ENCODE measurements at places on chromosomes 4 and X. TPM values are rescaled to one million over a fixed set of nuclear protein-coding genes. Genes with fewer than 3 reads are reported as not detected.

The TEX13D gene
- total RNA-seq: not detected

The CFAP47 gene
- not detected for total RNA-seq

The USP26 gene
- total RNA-seq: not detected

The ITIH6 gene
- total RNA-seq: not detected

The OCRL gene
- total RNA-seq: 27.9 TPM

GRCh38 chrX:110914281-110914680 is 118.7 kb upstream of the CHRDL1 start:
- no peaks in the 10 kb centered on the region for H3K4me1 ChIP-seq
- H3K36me3 ChIP-seq: no peaks in the 10 kb centered on the region
- H3K4me3 ChIP-seq: no peak overlapping the region
- DNase-seq: no peak
- no peaks in the 10 kb centered on the region for H3K27me3 ChIP-seq

DNA sequence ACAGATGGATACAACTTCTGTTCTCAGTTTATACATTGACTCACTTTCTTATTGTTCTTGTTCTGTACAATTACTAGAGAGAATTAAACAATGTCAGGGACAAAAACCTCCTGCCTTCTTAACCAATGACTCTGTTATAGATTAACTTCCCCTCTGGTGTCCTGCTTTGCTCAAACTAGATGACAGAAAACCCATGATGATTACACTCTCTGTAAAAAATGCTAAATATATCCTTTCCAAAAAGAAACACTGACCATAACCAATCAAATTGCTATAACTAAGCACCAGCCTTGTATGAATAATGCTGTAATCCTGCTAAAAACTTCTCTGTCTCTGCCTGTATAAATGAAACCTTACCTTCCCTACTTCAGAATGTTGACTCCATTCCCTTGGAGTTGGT is 29.8 kb upstream of the IL13RA2 start:
- H3K27me3 ChIP-seq: no peaks in the 10 kb centered on the region
- H3K27ac ChIP-seq: no peak overlapping the region
- H3K36me3 ChIP-seq: no peaks in the 10 kb centered on the region
- H3K4me1 ChIP-seq: no peaks in the 10 kb centered on the region
- DNase-seq: no peak

DNA sequence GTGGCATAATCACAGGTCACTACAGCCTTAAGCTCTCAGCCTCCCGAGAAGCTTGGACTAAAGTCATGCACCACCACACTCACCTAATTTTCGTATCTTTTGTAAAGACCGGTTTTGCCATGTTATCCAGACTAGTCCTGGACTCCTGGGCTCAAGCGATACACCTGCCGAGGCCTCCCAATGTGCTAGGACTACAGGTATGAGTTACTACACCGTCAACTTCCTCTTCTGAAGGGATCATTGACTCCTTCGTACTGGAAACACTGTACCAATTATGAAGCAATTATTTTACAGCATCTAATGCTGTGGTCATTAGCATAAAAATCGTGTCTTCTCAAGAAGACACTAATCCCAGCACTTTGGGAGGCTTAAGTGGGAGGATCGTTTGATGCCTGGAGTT is 35.2 kb downstream of the PDS5A start:
- H3K27me3 ChIP-seq: no peaks in the 10 kb centered on the region
- no peak overlapping the region for H3K27ac ChIP-seq
- no peaks in the 10 kb centered on the region for H3K36me3 ChIP-seq
- H3K4me1 ChIP-seq: peaks cover 19% of the 10 kb centered on the region

GRCh38 chrX:96002431-96002830 is 682.2 kb upstream of the DIAPH2 start:
- no peaks in the 10 kb centered on the region for H3K27me3 ChIP-seq
- no peaks in the 10 kb centered on the region for H3K36me3 ChIP-seq
- DNase-seq: no peak
- no peak overlapping the region for H3K27ac ChIP-seq
- no peaks in the 10 kb centered on the region for H3K4me1 ChIP-seq
- H3K4me3 ChIP-seq: no peak overlapping the region

- H3K36me3 ChIP-seq: no peaks in the 10 kb centered on the region
- peaks cover 22% of the 10 kb centered on the region for H3K4me1 ChIP-seq
- no peaks in the 10 kb centered on the region for H3K27me3 ChIP-seq
- H3K4me3 ChIP-seq: no peak overlapping the region
- no peak for DNase-seq
Measured at GRCh38 chr4:101008503-101008902, 338.8 kb downstream of the PPP3CA start.

DNA sequence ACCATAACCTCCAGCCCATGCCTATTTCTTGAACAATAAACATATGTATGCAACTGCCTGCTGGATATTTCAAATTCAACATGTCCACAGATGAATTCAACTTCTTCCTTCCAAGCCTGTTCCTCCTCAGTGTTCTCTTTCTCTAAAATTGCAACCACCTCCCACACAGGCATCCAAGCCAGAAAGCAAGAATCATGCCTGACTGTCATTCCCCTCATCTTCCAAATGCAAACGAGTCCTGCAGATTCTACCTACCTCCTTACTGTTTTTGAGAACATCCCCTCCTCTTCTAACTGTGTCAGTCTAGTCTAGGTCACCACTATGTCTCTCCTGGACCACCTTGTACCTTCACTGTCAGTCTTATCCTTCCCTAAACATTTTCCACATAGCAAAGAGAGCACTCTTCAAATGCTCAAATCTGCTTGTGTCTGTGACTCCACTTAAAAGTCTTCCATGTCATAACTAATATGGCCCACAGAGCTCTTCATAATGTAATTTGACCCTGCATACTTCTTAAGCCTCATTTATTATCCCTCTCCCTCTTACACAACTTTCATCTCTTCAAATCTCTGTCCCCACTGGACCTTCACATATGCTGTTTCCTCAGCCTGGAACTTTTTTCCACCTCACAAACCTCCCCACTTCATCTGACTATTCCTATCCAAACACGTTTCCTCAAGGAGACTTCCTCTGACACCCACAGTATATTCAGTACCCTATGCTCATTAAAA is 25.7 kb downstream of the MAPK10 start:
- no peak for DNase-seq
- H3K27ac ChIP-seq: no peak overlapping the region
- H3K4me1 ChIP-seq: peaks cover 4% of the 10 kb centered on the region
- H3K36me3 ChIP-seq: no peaks in the 10 kb centered on the region
- H3K27me3 ChIP-seq: no peaks in the 10 kb centered on the region
